ENCODE measurements at places on chromosomes 6 and 20.
A peak's percentile ranks its signal among the peaks of the same experiment; 100 is the strongest.

GRCh38 chr20:50546729-50547314 is 36.6 kb downstream of the PTPN1 start:
- DNase-seq, result no peak

DNA sequence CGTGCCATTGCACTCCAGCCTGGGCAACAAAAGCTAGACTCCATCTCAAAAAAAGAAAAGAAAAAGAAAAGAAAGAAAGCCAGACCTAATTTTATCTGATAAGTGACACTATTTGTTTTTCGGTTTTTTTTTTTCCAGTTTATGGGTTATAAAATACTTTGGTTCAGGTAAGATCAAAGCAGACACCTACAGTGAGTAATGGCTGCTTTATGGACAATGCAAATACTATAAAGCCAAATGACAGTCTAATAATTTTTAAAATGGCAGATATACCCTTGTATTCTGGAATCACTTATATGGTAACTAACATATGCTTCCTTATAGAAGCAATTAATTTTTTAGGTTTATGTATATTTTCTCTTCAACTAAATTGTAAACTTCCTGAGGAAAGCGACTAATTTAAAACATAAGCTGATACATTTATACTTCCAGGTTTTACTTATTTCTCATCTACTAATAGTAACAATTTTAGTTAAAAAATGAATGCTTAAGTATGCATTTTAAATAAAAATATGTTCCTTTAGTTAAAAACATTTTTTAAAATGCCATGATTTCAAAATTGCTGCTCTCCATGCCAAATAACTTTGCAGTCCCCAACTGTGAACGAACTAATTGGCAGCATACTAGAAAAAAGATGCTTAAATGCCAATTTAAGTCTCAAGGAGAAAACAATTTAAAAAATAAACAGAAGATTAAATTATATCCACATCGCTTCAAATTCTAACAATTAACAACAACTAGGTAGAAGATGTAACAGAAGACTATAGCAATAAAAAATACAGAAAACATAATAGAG is 38.5 kb downstream of the KIAA0319 start:
- no peak for DNase-seq

GRCh38 chr6:5679691-5680090 is 327.0 kb downstream of the NRN1 start:
- no peak for DNase-seq

- DNase-seq, result peak; percentile 42
These were observed 4.3 kb upstream of the SLC17A2 start for GRCh38 chr6:25934735-25935313.

DNA sequence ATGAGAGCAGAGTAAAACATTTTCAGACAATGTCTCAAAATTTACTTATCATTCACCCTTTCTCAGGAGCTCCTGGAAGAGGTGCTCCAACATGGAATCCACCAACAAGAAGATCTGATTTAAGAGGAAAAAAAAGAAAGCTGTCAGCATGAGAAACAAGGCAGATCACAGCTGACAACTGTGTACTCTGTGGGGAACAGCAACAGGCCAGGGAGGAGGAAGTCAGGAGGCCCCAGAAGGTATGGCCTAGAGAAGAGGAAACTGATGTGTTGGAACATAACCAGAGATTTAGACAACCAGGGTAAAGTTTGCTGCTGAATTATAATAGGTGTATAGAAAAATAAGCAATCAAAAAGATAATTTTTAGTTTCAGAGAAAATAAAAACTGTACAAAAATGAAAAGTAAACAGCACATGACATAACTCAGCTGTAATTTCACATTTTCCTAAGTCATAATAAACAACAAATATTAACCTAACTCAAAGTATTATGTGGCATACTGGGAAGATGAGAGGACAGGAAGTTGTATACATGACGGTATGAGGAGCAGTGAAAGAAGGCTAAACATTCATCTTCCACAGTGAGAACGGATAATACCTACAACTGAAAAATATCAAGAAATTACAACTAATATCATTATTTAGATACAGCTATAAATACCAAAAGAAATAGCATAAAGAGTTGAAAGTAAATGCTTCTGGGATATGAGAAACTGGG is 113.6 kb upstream of the EMILIN3 start:
- DNase-seq, result no peak

DNA sequence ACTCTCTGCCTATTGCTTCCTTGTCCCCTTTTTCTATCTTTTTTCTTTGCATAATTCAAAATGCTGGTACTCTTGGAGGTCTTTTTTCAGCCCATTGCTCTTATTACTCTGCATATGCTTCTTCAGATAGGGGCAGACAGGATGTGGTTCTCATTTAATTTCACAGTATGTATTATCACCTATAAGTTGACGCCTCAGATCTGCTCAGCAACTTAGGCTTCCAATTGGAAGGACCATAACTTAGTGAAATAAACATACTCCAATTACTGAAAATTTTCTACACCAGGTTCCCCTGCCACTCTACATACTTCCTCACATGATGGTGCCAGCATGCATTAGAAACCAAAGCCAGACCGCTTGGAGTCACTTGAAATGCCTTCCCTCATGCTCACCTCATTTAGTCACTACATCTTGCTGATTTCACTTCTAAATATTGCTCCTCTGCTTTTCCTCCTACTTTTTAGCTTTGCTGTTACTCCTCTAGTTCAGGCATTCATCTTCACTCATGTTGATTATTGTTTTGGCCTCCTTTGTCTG is 34.5 kb upstream of the AHI1 start:
- DNase-seq, result peak; percentile 15

DNA sequence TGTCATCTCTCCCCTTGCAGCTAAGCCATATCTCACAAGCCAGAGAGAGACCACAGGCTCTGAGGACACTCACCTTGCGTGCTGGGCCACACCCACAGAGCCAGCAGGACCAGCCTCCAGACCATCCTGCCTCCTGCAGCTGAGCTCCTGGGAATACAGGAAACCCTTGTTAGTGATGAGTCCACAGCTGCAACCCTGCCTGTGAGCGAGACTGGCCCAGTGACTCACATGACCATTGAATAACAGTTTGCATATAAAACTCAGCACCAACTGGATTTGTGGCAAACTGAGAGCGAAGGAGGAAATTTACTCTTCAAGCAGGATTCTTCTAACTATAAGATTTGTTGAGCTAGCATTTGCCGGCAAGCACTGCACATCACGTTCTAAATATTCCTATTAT is 3.0 kb downstream of the THBS2 start:
- DNase-seq, result peak; percentile 86

DNA sequence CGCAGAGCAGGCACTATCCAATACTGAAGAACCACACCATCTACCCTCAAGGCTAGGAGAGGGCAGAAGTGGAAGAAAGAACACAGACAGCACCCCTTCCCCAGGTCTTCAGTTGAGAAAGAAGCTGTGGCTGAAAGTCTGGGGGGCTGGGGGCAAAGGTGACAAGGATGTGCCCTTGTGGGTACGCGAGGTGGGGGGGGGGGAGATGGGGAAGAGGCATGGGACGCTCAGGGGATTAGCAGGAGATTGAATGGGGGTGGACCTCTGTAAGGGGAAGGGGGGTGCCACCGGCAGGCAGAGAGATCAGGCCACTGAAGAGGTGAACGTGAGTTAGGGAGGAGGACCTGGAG is 1.1 kb downstream of the B4GALT5 start:
- DNase-seq, result no peak

DNA sequence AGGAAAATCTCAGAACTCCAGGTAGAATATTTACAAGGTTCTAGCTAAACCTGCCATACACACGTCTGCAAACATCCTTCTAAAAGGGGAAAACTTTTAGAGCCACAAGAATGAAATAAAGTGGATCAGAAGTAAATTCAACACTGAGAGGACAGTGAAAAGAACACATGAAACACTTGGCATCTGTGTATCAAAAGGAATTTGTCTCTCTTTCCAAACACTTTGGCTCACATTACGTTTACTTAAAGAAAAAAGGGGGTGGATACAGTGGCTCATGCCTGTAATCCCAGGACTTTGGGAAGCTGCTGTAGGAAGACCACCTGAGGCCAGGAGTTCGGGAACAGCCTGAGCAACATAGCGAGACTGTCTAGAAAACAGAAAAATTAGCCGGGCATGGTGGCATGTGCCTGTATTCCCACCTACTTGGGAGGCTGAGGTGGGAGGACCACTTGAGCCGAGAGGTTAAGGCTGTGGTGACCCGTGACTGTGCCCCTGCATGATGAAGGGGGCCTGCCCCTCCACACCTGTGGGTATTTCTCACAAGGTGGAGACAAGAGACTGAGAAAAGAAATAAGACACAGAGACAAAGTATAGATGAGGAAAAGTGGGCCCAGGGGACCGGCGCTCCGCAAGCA is 35.4 kb downstream of the NINL start:
- DNase-seq, result peak; percentile 76

- peak; percentile 72 for DNase-seq
These were observed 214.3 kb upstream of the PLCB4 start for GRCh38 chr20:8854571-8854970.

DNA sequence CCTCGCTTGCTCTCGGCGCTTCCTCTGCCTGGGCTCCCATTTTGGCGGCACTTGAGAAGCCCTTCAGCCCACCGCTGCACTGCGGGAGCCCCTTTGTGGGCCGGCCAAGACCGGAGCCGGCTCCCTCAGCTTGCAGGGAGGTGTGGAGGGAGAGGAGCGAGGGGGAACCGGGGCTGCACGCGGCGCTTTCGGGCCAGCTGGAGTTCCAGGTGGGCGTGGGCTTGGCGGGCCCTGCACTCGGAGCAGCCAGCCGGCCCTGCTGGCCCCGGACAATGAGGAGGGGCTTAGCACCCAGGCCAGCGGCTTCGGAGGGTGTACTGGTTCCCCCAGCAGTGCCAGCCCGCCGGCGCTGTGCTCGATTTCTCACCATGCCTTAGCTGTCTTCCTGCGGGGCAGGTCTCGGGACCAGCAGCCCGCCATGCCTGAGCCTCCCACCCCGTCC is 10.2 kb upstream of the SRPK1 start:
- DNase-seq, result no peak

GRCh38 chr20:1033751-1034414 is 31.8 kb upstream of the RSPO4 start:
- DNase-seq, result no peak

DNA sequence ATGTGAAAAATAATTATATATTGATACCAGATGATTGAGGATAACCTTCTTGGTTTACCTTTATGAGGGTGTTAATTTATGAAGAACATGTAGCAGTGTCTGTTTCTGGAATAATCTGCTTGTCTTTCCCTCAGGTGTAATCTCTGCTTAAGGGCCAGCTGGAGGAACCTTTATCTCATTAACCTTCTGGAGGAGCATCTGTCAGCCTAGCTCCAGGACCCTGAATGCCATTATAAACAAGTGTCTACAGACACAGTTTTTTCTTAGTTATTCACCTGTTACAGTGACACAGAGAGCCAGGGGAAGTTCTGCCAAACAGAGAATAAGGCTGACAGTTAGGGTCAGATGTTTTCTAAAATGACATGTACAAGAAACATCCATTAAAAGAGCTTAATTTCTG is at the start of gene IMPG1:
IMPG1 (minus strand) TSS at position 101 of the 400 bp plus-strand sequence. CDS start 174 bp downstream, outside the sequence.
- no peak for DNase-seq

- DNase-seq, result no peak
These were observed 36.3 kb downstream of the ZNF133 start for GRCh38 chr20:18324596-18325089.

DNA sequence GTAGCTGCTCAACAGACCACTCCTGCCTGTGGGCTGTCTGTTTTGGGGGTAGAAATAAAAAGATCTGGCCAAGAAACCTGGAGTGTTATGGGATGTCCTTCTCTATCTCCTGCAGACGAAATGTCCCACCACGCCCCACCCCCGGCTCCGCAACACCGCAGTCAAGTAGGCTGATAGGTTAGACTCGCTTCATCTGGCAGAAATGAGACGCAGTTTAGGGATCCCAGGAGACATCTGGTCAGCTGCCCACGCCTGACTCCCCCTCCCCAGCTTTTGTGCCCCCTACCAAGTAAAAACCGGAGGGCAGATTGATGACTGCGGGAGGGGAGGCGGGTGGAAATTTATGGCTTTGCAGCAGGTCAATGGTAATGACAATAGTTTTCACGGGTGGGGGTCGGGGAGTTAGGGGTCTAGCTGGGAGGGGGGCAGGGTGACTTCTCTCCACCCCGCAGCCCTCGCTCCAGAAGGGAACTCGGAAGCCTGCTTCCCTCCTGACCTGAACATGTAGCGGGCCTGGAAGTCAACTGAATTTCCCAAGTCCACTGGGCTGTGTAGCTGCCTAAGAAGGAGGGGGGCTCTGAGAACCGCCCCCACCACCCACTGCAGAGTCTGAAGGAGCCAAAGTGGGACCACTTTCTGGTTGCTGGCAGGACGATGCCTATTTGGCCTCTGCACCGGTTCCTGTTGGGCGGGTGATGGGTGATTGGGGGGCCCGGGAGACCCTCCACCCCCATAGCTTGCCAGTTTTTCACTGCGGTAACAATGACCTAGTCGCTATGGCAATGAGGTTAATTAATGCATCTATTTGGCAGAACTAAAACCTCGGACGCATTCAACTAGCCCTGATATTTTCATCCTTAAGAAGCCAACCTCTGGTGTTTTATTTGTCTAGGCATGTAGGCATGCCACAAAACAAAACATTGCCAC is 25.7 kb downstream of the PMEPA1 start:
- DNase-seq, result no peak

- DNase-seq, result no peak
These were observed 95.5 kb downstream of the CEBPB start for GRCh38 chr20:50286174-50286511.

- DNase-seq, result no peak
These were observed 42.1 kb upstream of the HLA-E start for GRCh38 chr6:30447237-30447636.

GRCh38 chr6:35580836-35581235 is 68.1 kb upstream of the TULP1 start:
- no peak for DNase-seq

GRCh38 chr6:167679122-167679736 is 147.5 kb upstream of the AFDN start:
- DNase-seq, result no peak

- DNase-seq, result peak; percentile 97
These were observed 28.4 kb downstream of the IL20RA start for GRCh38 chr6:137016356-137016755.

DNA sequence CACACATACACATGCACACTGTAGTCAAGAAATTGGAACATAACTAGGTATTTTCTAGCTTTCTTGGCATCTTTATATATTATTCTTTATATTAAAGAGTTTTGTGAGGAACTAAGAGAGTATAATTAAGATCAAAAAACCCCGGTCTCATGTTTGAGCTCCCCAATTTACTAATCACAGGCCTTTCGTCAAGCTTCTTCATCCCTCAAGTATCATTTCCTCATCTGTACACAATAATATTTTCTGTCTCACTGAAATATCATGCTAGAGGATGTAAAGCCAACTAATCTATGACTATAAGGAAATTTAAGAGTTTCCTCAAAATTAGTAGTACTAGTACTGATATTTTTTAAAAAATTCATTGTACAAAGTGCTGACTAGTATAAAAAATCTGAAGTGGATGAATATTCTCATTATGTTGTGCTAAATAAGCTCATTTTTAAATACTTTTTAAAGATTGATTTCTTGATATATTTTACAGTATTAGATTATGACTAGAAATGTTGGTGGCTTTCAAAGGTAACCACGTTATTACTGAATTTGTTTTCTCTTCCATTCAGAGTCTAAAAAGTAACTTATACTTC is 28.0 kb downstream of the PEX3 start:
- DNase-seq, result no peak

Data from fibroblast of lung (primary cell).